ENCODE measurements at places on chromosomes 2 and 18. TPM values are rescaled to one million over a fixed set of nuclear protein-coding genes. Genes with fewer than 3 reads are reported as not detected.

KLHL29 gene
- 7.7 TPM for total RNA-seq

CD8B gene
- total RNA-seq: not detected

POTEC gene
- not detected for total RNA-seq

LIPG gene
- 92.0 TPM for total RNA-seq

ACADL gene
- total RNA-seq: not detected

GPR75 gene
- 2.5 TPM for total RNA-seq

PSMD1 gene
- 146 TPM for total RNA-seq

SKOR2 gene
- total RNA-seq: not detected

ELOA2 gene
- total RNA-seq: not detected

SPDYA gene
- total RNA-seq: 0.87 TPM

CD8B2 gene
- total RNA-seq: not detected

ANO7 gene
- 6.9 TPM for total RNA-seq

MROH2A gene
- not detected for total RNA-seq

POLE4 gene
- 103 TPM for total RNA-seq

DHRS9 gene
- 0.21 TPM for total RNA-seq

EVX2 gene
- total RNA-seq: not detected

DSG1 gene
- total RNA-seq: not detected

CYP1B1 gene
- total RNA-seq: 86.7 TPM

SERPINB11 gene
- total RNA-seq: not detected

ALPP gene
- total RNA-seq: 7.3 TPM

HTR2B gene
- total RNA-seq: not detected

DPYSL5 gene
- 0.31 TPM for total RNA-seq

MFSD2B gene
- total RNA-seq: 0.23 TPM

B4GALT6 gene
- total RNA-seq: 36.3 TPM

SP140 gene
- total RNA-seq: 1.1 TPM

MGAT4A gene
- 4.4 TPM for total RNA-seq

CTLA4 gene
- total RNA-seq: 0.08 TPM

C2orf72 gene
- 3.2 TPM for total RNA-seq

CDC42EP3 gene
- 6.1 TPM for total RNA-seq

ZNF397 gene
- 9.8 TPM for total RNA-seq

GALR1 gene
- not detected for total RNA-seq

RRM2 gene
- 294 TPM for total RNA-seq

C1QL2 gene
- total RNA-seq: not detected

ZNF519 gene
- total RNA-seq: 7.7 TPM

LINC00305 gene
- total RNA-seq: not detected

CCDC178 gene
- not detected for total RNA-seq

ATOH8 gene
- total RNA-seq: 3.8 TPM

ANKRD30B gene
- not detected for total RNA-seq

RTP5 gene
- not detected for total RNA-seq

PLB1 gene
- total RNA-seq: 0.80 TPM

C2orf66 gene
- 0.33 TPM for total RNA-seq

CCDC195 gene
- not detected for total RNA-seq

DYNAP gene
- not detected for total RNA-seq

LHCGR gene
- total RNA-seq: not detected

USP40 gene
- 26.6 TPM for total RNA-seq

LRP1B gene
- total RNA-seq: 0.54 TPM

LDAH gene
- 17.2 TPM for total RNA-seq

CHRNG gene
- not detected for total RNA-seq

SLC4A3 gene
- total RNA-seq: 13.5 TPM

CHRND gene
- not detected for total RNA-seq
